Lung microvascular endothelial cell (primary cell): ENCODE measurements at places on chromosomes 16 and 17.

- DNase-seq = peak; percentile 61
Measured at GRCh38 chr17:3885970-3886369, 6.9 kb downstream of the CAMKK1 start.

GRCh38 chr17:77863814-77864161 lies 94.7 kb upstream of the TNRC6C start:
- DNase-seq = no peak

DNA sequence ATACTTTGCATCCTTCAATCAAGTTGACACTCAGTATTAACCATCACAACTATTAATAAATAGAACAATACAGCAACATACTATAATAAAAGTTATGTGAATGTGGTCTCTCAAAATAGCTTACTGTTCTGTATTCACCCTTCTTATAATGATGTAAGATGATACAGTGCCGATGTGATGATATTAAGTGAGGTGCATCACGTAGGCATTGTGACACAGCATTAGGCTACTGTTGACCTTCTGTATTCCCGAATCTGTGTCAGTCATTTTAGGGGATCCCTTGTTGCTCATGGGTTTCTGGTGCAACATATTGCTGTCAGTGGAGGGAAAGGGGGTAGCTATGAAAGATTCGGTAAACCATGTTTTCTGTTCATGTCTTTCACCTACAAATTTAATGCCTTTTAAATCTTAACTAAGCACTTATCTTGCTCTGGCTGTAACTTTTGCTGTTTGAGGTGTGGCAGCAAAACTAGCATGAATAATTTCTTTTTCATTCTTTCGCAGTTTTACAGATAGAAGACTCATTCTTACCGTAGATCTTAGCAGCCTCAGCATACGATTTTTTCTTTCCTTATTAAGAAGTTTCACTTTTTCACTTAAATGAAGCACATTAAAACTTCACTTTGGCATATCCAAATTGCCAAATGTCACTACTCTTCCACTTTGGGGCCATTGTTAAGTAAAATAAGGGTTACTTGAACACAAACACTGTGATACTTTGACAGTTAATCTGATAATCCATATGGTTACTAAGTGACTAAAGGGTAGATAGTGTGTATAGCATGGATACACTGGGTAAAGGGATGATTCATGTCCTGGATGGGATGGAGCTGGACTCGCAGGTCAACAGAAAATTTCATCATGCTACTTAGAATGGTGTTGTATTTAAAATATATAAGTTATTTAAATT lies 29.6 kb downstream of the NFAT5 start:
- peak; percentile 75 for DNase-seq

DNA sequence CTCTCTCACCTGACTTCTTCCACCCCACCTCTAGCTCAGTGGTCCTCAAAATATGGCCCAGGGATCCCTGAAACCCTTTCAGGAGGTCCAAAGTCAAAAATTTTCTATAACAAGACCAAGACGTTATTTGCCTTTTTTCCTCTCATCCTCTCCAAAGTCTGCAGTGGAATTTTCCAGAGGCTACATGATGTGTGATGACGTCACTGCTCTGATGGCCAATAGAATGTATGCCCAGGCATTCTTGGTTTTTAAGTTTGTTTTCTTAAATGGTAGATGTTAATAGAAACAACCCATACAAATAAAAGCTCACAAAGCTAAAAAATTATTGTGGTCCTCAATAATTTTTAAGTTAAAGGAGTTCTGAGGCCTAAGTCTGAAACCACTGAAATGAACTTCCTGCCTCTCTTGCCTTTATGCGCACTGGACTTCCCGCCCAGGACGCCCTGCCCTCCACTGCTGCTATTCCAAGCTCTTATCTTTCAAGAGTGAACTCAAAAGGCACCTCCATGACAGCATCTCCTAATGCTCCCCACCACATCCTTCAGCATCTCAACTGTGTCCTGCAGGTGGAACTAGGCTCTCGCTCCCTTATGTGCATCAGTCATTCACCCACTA lies 13.5 kb downstream of the UBE2O start:
- DNase-seq = no peak

DNA sequence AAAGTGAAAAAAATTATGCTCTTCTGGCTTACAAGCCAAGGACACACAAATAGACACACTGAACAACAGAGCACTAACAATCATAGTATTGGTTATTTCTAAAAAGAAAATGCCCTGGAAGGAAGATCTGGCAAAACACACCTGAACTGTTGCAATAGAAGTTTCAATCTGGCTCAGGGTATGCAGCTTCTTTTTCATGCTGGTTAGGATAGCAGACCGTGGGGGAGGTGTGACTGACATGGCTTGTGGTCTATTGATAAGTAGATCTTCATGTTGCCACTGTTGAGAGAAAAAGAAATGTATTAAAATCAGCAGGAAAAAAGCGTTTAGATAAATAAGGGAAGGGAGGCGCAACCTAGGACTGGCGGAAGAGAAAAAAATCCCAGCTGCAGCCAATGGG lies 26.5 kb upstream of the ARL6IP1 start:
- DNase-seq = no peak

DNA sequence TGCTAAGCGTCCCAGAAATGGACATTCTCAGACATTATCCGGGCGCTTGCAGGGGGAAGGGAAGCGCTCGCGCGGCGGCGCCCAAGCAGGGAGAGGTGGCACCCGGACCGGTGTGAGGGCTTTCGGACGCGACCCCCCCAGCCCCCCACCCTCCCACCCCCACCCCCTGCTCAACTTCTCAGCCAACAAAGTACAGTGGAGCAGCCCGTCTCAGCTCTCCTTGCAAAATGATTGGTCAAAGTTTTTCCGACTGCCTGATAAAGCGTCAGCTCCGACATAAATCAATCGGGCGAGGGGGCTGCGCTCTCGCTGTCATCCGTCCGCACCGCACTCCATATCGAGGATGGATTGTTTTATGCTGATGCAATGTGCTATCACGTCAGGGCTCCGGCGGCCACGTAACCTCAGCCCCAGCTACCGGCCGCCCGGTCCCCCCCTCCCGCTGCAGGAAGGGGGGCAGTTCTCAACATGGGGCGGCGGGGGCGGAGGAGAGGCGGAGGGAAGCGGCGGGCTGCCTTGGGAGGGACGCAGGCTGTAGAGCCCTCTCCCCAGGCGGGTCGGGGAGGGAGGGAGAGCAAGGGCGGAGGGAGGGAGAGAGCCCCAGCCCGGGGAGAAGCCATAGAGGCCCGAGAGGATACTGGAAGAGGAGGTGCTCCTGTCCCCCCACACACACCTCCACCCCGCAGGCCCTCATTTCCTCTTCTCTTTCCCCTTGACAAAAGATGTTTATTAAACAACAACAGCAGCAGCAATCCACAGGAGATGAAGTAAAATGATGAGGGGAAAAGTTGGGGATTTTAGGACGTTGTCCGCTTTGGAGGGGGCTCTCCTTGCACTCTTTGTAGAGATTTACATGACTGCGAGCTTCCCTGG lies at the start of gene HOXB9:
HOXB9 (minus strand) TSS at position 114 of the 873 bp plus-strand sequence; CDS start at position 25, 89 bp downstream.
- DNase-seq = no peak

DNA sequence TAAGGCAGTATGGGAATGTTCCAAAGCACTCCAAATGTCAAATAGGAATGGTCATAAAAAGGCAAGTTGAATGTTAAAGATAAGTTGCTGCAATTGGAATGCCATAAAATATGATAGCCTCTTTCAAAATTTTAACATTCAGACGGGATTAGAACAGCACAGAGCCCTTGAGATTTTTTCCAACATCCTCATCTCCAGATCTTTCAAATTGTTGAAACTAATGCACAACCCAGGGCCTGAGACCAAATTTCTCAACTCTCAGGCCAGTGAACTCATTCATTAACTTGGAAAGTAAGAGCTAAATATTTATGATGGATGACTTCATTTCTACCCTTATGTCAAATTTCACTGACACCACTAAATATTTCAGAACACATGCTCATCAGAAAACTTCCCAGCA lies 346.5 kb upstream of the XYLT1 start:
- DNase-seq = no peak

GRCh38 chr17:49514071-49514721 lies 19.1 kb downstream of the NGFR start:
- no peak for DNase-seq

DNA sequence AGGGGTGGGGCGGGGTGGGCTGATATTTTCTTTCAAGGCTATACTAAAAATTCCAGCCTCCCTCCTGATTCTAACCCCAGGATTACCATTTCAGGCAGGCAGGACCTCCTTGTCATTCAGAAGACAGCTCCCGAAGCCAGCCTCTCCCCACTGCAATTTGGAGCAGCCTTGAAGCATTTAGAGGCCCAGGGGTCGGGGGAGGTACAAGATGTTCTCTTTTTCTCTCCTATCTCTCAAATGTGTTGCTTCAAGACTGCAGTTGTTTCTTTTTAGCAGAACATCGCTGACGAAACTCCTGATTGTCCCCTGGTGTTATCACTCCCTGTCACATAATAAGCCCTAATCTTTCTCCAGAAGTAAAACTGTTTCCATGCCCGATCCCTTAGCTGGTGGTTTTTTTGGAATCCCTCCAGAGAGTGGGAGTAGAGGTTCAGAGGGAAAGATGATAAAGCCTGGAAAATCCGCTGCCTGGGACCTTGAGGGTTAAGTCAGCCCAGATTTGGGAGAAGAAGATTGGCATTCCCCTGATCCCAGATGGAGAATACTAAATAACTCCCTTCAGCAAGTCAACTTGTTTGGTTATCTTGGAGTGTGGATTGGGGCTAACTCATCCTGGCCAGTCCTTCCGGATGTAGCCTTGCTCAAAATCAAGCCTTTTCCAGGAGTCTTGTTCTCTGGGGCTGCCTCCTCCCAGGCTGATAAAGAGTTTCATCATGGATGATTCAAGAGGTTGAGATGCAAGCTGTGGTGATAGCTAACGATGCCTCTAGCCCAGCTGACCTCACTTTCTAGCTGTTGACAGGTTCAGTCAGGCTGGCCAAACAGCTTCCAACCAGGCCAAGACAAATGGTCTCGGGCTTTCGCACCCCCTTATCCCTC lies 71.3 kb downstream of the SOX9 start:
- no peak for DNase-seq

DNA sequence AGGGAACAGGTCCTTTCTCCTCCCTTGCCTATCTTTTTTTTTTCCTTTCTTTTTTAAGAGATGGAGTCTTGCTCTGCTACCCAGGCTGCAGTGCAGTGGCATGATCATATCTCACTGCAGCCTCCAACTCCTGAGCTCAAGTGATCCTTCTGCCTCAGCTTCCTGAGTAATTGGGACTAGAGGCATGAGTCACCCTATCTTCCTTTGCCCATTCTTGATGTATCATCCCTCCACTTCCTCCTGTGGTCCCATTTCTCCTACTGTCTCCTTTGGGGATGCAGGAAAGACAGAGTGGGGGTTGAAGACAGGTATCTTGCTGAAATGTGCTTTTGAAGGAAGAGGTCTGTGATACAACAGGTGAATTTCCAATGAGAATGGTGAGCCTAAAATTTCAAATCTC lies 5.5 kb downstream of the MYO19 start:
- peak; percentile 74 for DNase-seq

GRCh38 chr17:77535435-77535834 lies 394.7 kb downstream of the SEC14L1 start:
- DNase-seq = no peak

GRCh38 chr17:30300818-30301217 lies 9.1 kb upstream of the BLMH start:
- DNase-seq = no peak

DNA sequence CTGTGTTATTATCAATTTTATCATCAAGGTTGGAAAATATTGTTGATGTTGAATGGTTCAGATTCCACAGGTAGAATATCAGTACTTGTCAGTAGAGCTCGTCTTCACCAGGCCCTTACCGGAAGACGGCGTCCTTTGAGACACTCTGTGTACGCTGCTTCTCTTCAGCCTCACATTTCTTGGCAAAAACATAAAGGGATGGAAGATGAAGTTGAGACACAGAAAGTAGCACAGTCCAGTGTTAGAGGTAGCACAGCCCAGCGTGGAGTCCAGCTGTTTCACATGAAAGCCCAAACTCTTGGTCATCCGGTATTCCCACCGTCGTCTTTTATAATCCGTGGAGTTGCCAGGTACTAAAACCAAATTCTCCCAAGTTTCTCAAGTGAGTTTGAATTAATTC lies 30.4 kb downstream of the ATP2C2 start:
- DNase-seq = no peak
